ENCODE measurements at places on chromosomes 7 and 10. TPM values are rescaled to one million over a fixed set of nuclear protein-coding genes. Genes with fewer than 3 reads are reported as not detected.
A peak's percentile ranks its signal among the peaks of the same experiment; 100 is the strongest.

GRM8 gene
- total RNA-seq: 6.6 TPM

HGF gene
- total RNA-seq: 1.1 TPM

DNA sequence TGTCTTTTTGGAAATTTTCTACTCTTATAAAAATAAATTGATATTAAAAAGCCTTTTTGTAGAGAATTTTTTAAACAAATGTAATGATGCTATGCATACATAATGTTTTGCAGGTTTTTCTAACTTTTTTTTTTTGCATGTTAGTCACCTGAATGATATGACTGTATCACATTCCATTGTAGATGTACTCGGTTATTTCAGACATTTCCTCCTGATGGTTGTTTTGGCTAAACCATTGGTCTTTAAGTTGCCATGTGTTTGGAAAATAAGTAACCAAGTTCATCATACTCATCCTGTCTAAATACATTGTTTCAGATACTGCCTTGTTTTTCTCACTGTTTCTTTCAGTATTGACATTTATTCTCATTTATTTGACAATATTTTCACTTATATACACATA, 25.8 kb downstream of the NHLRC2 start:
- no peak overlapping the region for H3K27ac ChIP-seq
- H3K27me3 ChIP-seq: no peaks in the 10 kb centered on the region
- peaks cover 12% of the 10 kb centered on the region for H3K36me3 ChIP-seq
- H3K4me1 ChIP-seq: no peaks in the 10 kb centered on the region
- H3K4me3 ChIP-seq: no peak overlapping the region

- no peaks in the 10 kb centered on the region for H3K36me3 ChIP-seq
- peak within 1 kb of the TSS; percentile 83 for H3K4me3 ChIP-seq
- peaks cover 55% of the 10 kb centered on the region for H3K27me3 ChIP-seq
- peaks cover 15% of the 10 kb centered on the region for H3K4me1 ChIP-seq
- no peak within 1 kb of the TSS for H3K27ac ChIP-seq
Observed at GRCh38 chr10:5977471-5978229, at the start of gene IL15RA. Gene IL15RA, minus strand, starts transcription at chr10:5977543. Its CDS starts 51 bp downstream, at chr10:5977492.

GNGT1 gene
- total RNA-seq: not detected

DNA sequence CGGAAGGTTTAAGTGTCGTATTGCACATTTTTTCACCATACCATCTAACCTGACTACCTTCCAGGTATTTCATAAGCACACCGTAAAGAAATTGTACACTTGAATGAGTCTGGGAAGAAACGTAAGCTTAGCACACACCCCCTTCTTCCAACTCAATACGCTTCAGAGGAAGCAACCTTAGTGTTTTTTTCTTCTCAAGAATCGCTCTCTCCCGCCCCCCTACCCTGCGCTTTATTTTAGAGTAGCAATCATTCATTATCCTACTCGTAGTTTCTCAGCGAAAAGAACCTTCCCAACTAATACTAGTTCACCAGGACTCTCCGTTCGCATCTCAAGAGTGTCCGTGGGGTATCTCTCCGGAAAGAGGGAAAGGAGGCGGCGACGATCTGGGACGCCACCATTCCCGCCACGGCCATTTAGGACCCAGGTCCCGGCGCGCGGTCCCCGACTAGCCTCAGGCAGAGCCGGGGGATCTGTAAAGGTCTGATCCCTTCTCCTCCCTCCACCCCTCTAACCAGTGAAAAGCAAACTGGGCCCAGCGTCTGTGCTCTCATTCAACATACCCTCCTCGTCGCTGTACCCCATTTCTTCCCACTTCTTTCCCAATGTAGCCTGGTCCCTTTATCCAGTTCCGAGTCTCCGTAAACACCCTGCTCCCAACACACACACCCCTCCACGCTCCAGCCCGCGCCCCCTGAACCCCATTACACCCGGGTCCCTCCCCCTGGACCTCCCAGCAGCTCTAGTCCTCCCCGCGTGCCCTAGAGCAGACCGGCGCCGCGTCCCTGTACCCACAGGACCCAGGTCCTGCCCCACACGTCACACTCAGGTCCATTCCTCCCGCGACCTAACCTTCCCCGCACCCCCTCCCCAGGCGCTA, 16.0 kb downstream of the MYOZ1 start:
- peak; percentile 85 for DNase-seq
- H3K36me3 ChIP-seq: no peaks in the 10 kb centered on the region
- peak overlapping the region; percentile 98 for H3K27ac ChIP-seq
- H3K4me1 ChIP-seq: no peaks in the 10 kb centered on the region
- no peaks in the 10 kb centered on the region for H3K27me3 ChIP-seq

DNA sequence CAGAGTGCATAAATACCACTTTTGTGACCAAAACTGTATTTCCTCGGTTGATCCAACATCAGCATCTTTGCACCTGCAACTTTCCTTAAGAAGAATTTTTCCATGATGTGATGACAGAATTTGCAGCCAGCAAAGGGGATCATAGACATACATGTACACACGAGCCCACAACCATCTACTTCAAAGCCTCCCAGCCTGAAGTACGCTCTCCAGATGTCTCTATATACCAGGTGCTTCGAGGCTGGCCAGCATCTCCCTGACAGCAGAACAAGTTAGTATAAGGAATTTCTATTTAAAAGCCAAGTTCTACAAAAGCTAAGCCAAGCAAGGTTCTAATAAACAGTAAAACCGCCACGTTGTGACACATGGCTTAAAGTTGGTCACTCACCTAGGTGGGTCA, 328.5 kb downstream of the KCNMA1 start:
- H3K4me1 ChIP-seq: peaks cover 6% of the 10 kb centered on the region
- no peak overlapping the region for H3K27ac ChIP-seq
- no peaks in the 10 kb centered on the region for H3K27me3 ChIP-seq
- DNase-seq: no peak
- H3K36me3 ChIP-seq: no peaks in the 10 kb centered on the region
- H3K4me3 ChIP-seq: no peak overlapping the region

DNA sequence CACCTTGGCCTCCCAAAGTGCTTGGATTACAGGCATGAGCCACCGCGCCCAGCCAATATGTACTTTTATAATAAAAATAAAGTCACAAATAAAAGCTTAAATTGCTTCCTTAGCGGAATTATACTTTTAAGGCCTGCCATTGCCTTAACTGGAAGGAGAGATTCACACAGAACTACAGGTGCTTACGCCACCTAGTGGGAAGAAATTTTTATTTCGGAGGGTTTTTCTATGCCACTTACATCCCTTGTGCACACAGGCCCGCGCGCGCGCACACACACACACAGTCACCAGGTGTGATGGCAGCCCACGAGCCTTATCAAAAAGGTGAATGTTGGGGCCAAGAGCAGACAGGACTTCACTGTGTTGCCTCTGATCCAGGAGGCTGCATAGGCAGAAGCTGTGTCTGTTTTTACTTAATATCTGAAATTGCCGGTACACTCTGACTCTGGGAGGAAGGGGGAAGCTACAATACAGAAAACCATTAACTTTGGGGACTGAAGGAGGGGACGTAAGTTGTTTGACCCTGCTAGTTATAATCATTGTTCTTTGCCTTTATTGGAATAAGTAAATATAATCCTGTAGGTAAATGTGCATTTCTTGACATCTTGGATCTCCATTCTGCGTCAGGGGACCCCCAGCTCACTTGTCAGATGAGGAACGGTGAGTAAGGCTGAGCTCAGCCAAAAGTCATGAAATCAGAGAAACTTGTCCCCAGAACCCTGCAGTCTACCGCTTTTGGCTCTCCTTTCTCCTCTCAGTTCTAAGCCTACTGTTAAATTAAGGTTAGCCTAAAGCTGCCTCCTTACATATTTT, 87.1 kb downstream of the SLC16A9 start:
- no peak overlapping the region for H3K4me3 ChIP-seq
- DNase-seq: peak; percentile 88
- no peaks in the 10 kb centered on the region for H3K27me3 ChIP-seq
- no peaks in the 10 kb centered on the region for H3K36me3 ChIP-seq
- H3K27ac ChIP-seq: no peak overlapping the region
- H3K4me1 ChIP-seq: peaks cover 9% of the 10 kb centered on the region

GRCh38 chr10:69449841-69450240, 1.4 kb upstream of the TSPAN15 start:
- H3K4me3 ChIP-seq: no peak overlapping the region
- peak; percentile 91 for DNase-seq

DNA sequence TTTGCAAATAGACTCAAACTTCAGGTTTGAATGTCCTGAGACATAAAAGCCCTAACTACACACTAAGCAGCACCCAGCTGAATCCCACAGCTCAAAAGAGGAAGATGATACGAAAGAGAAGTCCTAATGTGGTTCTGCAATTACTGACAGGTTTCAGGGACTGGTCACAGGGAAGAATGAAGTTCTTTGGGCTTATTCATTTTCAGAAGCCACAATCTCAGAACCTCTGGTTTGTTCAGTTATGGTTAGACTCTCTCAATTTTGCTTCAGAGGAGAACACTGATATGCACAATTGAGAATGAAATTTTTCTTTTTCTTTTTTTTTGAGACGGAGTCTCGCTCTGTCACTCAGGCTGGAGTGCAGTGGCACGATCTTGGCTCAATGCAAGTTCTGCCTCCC, 94.6 kb upstream of the FAM180A start:
- H3K4me3 ChIP-seq: no peak overlapping the region
- no peak overlapping the region for H3K27ac ChIP-seq
- H3K36me3 ChIP-seq: no peaks in the 10 kb centered on the region
- no peaks in the 10 kb centered on the region for H3K4me1 ChIP-seq
- no peak for DNase-seq

DNA sequence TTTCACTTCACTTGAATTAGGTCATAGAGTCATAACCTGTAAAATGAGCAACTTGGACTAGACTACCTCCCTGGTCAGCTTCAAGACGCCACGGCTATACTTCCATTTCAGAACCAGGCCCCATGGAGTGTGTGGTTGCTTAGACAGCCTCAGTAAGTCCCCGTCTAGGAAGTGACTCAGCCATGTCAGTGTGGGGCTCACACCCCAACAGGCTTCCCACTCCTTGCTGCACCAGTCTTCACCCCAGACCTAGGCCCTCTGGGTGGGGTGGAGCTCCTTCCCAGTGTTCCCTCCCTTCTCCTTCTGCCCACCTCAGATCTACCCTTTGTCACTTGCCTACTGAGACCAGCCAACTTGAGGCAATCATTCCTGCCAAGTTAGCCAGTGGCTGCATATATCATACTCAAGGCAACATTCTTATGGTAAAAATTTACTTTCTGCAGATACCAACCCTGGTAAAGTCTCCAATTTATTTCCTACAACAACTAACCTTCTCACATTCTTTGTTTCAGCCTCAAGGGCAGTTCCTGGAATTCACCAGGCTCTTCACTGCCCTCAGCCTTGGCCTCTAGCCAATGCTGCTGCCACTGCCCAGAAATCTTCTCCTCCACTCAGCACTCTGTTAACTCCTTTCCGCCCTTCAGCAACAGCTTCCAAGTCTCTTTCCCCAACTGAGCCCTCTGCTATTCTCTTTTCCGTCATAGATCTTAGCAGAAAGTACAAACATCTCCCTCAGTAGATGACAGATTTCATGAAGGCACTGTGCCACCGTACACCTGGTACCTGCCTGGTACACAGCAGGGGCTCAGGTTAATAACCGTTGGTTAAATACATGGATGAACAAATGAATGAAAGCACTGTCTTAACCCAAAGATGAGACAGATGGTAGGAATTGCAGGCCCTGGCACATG, 31.3 kb upstream of the ZNRF2 start:
- H3K4me3 ChIP-seq: no peak overlapping the region
- DNase-seq: no peak
- H3K27me3 ChIP-seq: no peaks in the 10 kb centered on the region
- H3K4me1 ChIP-seq: no peaks in the 10 kb centered on the region

PRPF18 gene
- total RNA-seq: 13.5 TPM

ACSM6 gene
- not detected for total RNA-seq

DNA sequence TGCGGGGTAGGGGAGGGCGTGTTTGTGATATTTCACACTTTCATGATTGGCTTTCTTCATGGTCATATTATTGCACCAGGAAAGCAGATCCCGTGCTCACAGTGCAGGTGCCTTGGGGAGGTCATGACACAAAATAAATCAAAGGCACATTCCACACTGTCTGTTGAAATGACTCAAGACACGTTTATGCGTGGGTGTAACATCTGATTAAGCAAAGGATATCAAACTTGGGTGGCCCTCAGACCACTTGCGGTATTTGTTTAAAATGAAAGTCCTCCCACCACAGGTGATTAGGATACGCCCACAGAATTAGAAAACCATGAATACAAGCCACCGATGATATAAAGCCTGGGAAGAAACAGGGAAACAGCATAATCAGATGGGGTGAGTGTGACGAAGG, 51.1 kb downstream of the SVIL start:
- no peaks in the 10 kb centered on the region for H3K36me3 ChIP-seq
- H3K27ac ChIP-seq: no peak overlapping the region
- no peaks in the 10 kb centered on the region for H3K27me3 ChIP-seq
- H3K4me3 ChIP-seq: no peak overlapping the region

DNA sequence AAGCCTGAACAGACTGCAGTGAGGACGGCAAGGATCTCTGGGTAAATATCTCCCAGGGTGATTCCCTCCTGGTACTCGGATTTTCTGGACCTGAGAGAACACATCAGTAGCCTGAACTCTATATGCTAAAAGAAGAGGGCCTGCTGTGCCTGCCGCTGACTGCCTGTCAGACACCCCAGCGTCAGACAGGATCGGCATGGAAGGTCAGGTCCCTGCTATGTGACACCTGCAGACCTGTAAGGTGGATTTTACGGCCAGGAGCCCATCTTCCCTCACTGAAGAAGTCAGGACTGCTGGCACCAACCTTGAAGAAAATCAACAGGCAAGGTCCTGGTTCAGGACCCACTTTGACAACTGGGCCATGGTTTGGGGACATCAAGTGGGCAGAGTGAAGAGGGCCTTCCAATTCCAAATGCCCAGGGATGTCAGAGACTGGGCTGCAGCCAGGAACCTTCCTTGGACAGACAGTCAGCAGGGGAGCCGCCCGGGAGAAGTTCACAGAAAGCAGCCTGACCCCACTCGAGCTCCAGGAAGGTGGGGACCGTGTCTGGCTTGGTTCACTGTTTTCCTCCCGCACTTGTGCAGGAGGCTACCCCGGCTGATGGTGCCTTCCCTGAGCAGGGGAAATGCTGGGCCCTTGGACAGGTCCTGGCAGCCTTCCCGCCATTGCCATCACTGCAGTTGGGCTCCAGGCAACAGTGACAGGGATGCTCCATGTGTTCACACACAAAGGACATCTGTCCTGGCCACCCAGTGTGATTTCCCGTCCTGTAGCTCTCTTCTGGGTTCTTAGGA, 91.8 kb upstream of the LANCL2 start:
- no peaks in the 10 kb centered on the region for H3K4me1 ChIP-seq
- no peaks in the 10 kb centered on the region for H3K36me3 ChIP-seq
- no peak for DNase-seq
- no peak overlapping the region for H3K4me3 ChIP-seq
- H3K27me3 ChIP-seq: no peaks in the 10 kb centered on the region
- no peak overlapping the region for H3K27ac ChIP-seq

- no peak for DNase-seq
- H3K4me3 ChIP-seq: no peak overlapping the region
- no peaks in the 10 kb centered on the region for H3K4me1 ChIP-seq
- no peaks in the 10 kb centered on the region for H3K27me3 ChIP-seq
- H3K27ac ChIP-seq: no peak overlapping the region
- peaks cover 21% of the 10 kb centered on the region for H3K36me3 ChIP-seq
Observed at GRCh38 chr7:105707967-105708762, 126.9 kb upstream of the EFCAB10 start.

- H3K27ac ChIP-seq: no peak overlapping the region
- no peaks in the 10 kb centered on the region for H3K27me3 ChIP-seq
- H3K4me3 ChIP-seq: no peak overlapping the region
- H3K36me3 ChIP-seq: peaks cover 3% of the 10 kb centered on the region
Observed at GRCh38 chr10:86024281-86025041, 342.1 kb downstream of the GRID1 start.

ADAM22 gene
- 17.6 TPM for total RNA-seq

- no peak overlapping the region for H3K27ac ChIP-seq
- H3K36me3 ChIP-seq: no peaks in the 10 kb centered on the region
- H3K4me3 ChIP-seq: no peak overlapping the region
Observed at GRCh38 chr10:78771808-78772455, 296.8 kb upstream of the ZMIZ1 start.

- H3K27me3 ChIP-seq: no peaks in the 10 kb centered on the region
- H3K27ac ChIP-seq: no peak overlapping the region
- H3K4me1 ChIP-seq: no peaks in the 10 kb centered on the region
- H3K36me3 ChIP-seq: no peaks in the 10 kb centered on the region
- H3K4me3 ChIP-seq: no peak overlapping the region
Observed at GRCh38 chr10:58372607-58373441, 12.4 kb upstream of the TFAM start.
